ENCODE measurements at places on chromosomes 12 and 14.

GRCh38 chr12:119964123-119964522, 24.9 kb upstream of the BICDL1 start:
- DNase-seq, result no peak

DNA sequence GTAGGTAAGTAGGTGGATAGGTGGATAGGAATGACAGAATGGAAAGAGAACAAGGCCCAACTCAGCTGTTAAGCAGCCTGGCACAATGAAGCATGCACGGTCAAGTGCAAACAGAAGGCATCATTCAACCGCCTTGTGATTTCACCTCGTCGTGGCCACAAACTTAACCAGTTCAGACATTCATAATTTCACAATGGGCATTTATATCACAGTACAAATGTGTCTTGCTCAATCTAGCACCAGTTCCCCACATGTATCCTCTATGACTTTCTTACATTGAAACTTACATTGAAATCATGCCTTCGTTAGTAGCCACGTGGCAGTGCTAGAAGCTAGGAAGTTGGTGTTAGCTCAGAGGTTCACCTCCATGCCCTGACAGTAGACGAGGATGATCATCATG, 207.5 kb downstream of the ETV6 start:
- no peak for DNase-seq

- DNase-seq, result no peak
These were observed 326.6 kb downstream of the RERGL start for GRCh38 chr12:17763366-17763765.

- peak; percentile 68 for DNase-seq
These were observed 40.5 kb downstream of the LIMA1 start for GRCh38 chr12:50242751-50243191.

DNA sequence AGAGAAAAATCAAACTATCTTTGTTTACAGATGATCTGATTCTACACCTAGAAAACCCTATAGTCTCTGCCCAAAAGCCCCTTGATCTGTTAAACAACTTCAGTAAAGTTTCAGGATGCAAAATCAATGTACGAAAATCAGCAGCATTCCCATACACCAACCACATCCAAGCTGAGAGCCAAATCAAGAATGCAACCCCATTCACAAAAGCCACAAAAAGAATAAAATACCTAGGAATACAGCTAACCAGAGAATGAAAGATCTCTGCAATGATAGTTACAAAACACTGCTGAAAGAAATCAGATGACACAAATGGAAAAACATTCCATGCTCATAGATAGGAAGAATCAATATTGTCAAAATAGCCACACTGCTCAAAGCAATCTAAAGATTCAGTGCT, 265.7 kb downstream of the AEBP2 start:
- DNase-seq, result no peak

DNA sequence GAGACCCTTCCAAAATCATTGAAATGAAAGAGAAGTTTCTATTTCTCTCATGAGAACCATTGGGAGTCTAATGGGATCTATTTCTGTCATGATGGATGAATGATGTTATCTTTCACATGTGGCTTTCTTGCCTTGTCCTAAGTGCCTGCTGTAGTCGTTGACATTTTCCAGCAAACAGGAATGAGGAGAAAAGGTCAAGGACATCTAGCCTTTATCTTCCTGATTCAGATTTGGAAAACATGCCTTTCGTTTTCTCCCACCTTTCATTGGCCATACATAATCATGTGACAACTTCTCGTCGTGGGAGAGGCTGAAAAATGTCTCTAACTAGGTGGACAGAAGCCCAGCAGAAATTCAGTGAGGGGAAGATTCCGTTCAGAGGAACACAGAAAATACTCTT, 94.5 kb downstream of the PCNX1 start:
- DNase-seq, result no peak

Measured in RCC 7860 (cell line).